Cardiac muscle cell (in vitro differentiated cells and primary cell): ENCODE measurements at places on chromosomes 3 and 15. TPM values are rescaled to one million over a fixed set of nuclear protein-coding genes. Genes with fewer than 3 reads are reported as not detected.

DNA sequence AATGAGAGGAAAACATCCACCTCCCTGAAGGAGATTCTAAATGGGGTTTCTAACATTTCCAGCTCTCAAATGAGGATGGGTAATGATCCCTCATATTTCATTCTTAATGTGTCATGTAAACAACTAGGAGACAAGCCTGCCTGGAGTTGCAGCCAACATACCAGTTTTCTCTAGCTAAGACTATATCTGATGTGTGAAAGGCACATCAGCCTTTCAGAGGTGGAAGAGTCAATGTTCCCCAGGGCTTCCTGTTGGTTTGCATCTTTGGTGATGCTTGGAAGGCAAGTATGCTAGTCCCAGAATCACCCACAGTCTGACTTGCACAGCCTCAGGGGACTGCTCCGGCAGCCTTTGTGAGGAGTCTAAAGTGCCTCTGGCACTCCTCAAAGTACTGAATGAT is 921.2 kb downstream of the SQOR start:
- H3K4me3 ChIP-seq: no peak overlapping the region
- no peak overlapping the region for H3K27ac ChIP-seq
- H3K27me3 ChIP-seq: no peaks in the 10 kb centered on the region
- H3K4me1 ChIP-seq: no peaks in the 10 kb centered on the region

- no peak overlapping the region for H3K4me3 ChIP-seq
- no peaks in the 10 kb centered on the region for H3K36me3 ChIP-seq
- H3K27me3 ChIP-seq: no peaks in the 10 kb centered on the region
- DNase-seq: no peak
These were observed 164.7 kb upstream of the SMAD3 start for GRCh38 chr15:66900586-66901310.

MUC4 gene
- not detected in 2 replicates for total RNA-seq

SENP5 gene
- 30.5 and 34.1 TPM in 2 replicates for total RNA-seq
